Gastrocnemius medialis (tissue), 4 donors: ENCODE measurements at places on chromosomes 2 and 18. TPM values are rescaled to one million over a fixed set of nuclear protein-coding genes. Genes with fewer than 3 reads are reported as not detected.

MOCOS gene
- 2.8 TPM for total RNA-seq

- no peaks in the 10 kb centered on the region for H3K4me1 ChIP-seq
- DNase-seq = no peak
- H3K36me3 ChIP-seq = no peaks in the 10 kb centered on the region
- H3K27ac ChIP-seq = no peak overlapping the region
- no peak overlapping the region for H3K4me3 ChIP-seq
These were observed 86.0 kb downstream of the KCTD1 start for GRCh38 chr18:26462355-26462754.

- H3K36me3 ChIP-seq = no peaks in the 10 kb centered on the region
- no peak for DNase-seq
- H3K27me3 ChIP-seq = no peaks in the 10 kb centered on the region
These were observed 3.0 kb upstream of the ST8SIA5 start for GRCh38 chr18:46759890-46760289.

GRCh38 chr2:14418115-14418514 lies 214.4 kb upstream of the LRATD1 start:
- H3K4me3 ChIP-seq = no peak overlapping the region
- no peak for DNase-seq
- no peaks in the 10 kb centered on the region for H3K36me3 ChIP-seq
- no peak overlapping the region for H3K27ac ChIP-seq
- no peaks in the 10 kb centered on the region for H3K4me1 ChIP-seq

DNA sequence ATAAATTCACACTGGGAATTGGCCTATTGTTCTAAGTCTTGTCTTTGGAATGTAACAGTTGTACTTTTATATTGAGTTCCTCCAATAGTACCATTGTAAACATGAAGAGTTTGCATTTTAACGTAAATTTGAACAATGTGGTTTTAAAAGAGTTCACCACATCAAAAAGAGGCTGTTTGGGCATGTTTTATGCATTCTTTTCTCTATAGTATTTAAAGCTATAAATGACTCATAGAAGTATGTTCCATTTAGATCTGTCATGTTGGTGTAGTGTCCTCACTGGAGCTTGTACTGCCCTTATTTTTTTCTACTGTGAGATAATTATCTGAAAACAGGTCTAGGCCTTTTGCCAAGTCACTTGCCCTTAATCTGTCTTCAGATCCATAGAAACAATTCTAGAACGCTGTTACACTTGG lies 141.9 kb downstream of the RHBDD1 start:
- H3K4me1 ChIP-seq = no peaks in the 10 kb centered on the region
- no peak overlapping the region for H3K27ac ChIP-seq
- DNase-seq = no peak
- H3K27me3 ChIP-seq = no peaks in the 10 kb centered on the region
- no peaks in the 10 kb centered on the region for H3K36me3 ChIP-seq
- no peak overlapping the region for H3K4me3 ChIP-seq

GRCh38 chr2:107414376-107414775 lies 412.3 kb upstream of the RGPD4 start:
- H3K4me1 ChIP-seq = no peaks in the 10 kb centered on the region
- H3K4me3 ChIP-seq = no peak overlapping the region
- H3K27me3 ChIP-seq = no peaks in the 10 kb centered on the region
- H3K27ac ChIP-seq = no peak overlapping the region
- DNase-seq = no peak

- peak; percentile 48 for DNase-seq
- H3K27ac ChIP-seq = peak overlapping the region; percentile 100
- H3K4me3 ChIP-seq = peak overlapping the region; percentile 96
These were observed 1.8 kb downstream of the SP3 start for GRCh38 chr2:173963323-173963816.
